ENCODE measurements at places on chromosomes 4 and X. TPM values are rescaled to one million over a fixed set of nuclear protein-coding genes. Genes with fewer than 3 reads are reported as not detected.

Gene TTC29
- not detected for total RNA-seq

DNA sequence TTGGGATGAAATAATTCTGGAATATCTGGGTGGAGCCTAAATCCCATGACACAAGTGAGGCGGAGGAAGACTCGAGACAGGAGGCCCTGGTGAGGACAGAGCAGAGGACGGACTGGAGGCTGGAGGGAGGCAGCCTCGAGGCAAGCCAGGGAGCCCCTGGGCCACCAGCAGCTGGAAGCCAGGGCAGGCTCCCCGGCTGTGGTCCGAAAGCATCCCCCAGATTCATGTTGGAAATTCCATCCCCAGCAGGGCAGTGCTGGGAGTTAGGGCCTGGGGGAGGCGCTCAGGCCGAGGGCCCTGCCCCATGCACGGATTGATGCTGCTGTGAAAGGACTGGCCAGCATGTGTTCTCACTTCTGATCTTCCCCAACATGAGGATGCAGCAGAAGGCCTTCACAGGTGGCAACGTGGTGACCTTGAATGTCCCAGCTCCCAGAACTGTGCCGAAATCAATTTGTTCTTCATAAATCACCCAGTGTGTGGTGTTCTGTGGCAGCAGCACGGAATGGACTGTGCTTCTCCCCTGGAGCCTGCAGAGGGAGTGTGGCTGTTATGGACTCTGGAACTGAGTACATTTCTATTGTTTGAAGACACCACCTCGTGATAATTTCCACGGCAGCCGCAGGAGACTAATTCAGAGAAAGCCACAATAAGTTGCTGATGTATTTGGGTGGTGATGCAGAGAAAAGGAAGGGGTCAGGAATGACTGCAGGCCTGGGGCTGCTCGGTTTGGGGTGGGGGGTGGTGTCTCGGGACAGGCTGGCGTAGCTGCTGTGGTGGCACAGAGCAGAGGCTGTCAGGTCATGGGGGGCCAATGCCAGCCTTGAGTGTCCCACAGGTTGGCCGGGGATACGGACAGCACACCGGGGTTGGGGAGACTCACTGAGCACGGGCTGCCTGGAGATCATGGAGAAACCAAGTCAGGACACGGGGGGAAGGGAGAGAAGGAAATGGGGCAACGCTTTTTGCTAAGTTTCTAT, 56.9 kb downstream of the PCGF3 start:
- DNase-seq = no peak

DNA sequence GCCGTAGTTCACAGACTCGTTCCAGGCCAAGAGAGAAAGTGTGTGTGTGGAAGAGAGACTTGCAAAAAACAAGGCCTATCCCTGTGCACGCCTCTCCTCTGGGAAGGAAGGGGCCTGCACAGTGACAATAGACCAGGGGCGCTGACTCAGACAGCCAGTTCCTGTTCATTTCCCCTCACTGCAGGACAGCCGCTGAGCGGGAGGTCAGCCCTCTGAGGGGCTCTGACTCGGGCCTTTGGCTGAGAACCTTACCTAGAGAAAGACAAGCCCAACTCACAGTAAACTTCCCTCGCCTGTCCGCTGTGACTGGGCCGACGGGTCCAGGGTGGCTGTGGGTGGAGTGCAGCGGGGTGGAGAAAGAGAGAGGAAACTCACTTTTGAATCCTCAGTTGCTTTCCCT, 52.1 kb downstream of the RTL5 start:
- DNase-seq = no peak

GRCh38 chrX:97132664-97133415, 249.1 kb downstream of the RPA4 start:
- no peak for DNase-seq
